Temporal lobe (tissue), 4 donors: ENCODE measurements at places on chromosomes 11 and 22. TPM values are rescaled to one million over a fixed set of nuclear protein-coding genes. Genes with fewer than 3 reads are reported as not detected.

The C11orf21 gene
- total RNA-seq = 0.25 TPM

The P2RY2 gene
- total RNA-seq = not detected

The RAPSN gene
- not detected for total RNA-seq

The OLFML1 gene
- 1.2 TPM for total RNA-seq

The UBQLN3 gene
- total RNA-seq = under 0.01 TPM

The TSPAN32 gene
- 0.25 TPM for total RNA-seq

The TCN1 gene
- not detected for total RNA-seq

The ANKRD42 gene
- total RNA-seq = 7.4 TPM

The EHF gene
- total RNA-seq = 0.25 TPM

The GLYATL1 gene
- 0.49 TPM for total RNA-seq

The SLC7A4 gene
- 1.5 TPM for total RNA-seq

The EFEMP2 gene
- total RNA-seq = 8.4 TPM

The F2 gene
- not detected for total RNA-seq

The SCN4B gene
- total RNA-seq = 6.4 TPM

The TOMT gene
- total RNA-seq = not detected

The MPST gene
- total RNA-seq = 15.7 TPM

The MMP12 gene
- total RNA-seq = not detected

The ANGPTL5 gene
- 0.25 TPM for total RNA-seq

The MS4A4E gene
- not detected for total RNA-seq

The ACRV1 gene
- 0.25 TPM for total RNA-seq

The TEX12 gene
- 0.49 TPM for total RNA-seq

The RASD2 gene
- total RNA-seq = 1.7 TPM

The LMO2 gene
- total RNA-seq = 13.5 TPM

The NXPE4 gene
- total RNA-seq = not detected

The MPZL2 gene
- total RNA-seq = 3.0 TPM

The GAL gene
- 0.25 TPM for total RNA-seq

The APOBEC3G gene
- total RNA-seq = 0.74 TPM

The ROBO4 gene
- 3.9 TPM for total RNA-seq

The AMPD3 gene
- 0.98 TPM for total RNA-seq

The MS4A7 gene
- total RNA-seq = 1.7 TPM

The ANKK1 gene
- not detected for total RNA-seq
